ENCODE measurements at places on chromosomes 16 and 17. TPM values are rescaled to one million over a fixed set of nuclear protein-coding genes. Genes with fewer than 3 reads are reported as not detected.

- H3K4me3 ChIP-seq = no peak overlapping the region
- no peaks in the 10 kb centered on the region for H3K4me1 ChIP-seq
- DNase-seq = no peak
- no peaks in the 10 kb centered on the region for H3K27me3 ChIP-seq
- H3K36me3 ChIP-seq = no peaks in the 10 kb centered on the region
Measured at GRCh38 chr16:61296814-61297213, 739.4 kb downstream of the CDH8 start.

Gene GRAP
- total RNA-seq = 7.2 TPM

GRCh38 chr16:31271621-31272190 lies 11.9 kb downstream of the ITGAM start:
- no peaks in the 10 kb centered on the region for H3K27me3 ChIP-seq
- no peak for DNase-seq
- H3K4me3 ChIP-seq = no peak overlapping the region
- H3K4me1 ChIP-seq = no peaks in the 10 kb centered on the region
- H3K27ac ChIP-seq = no peak overlapping the region
- H3K36me3 ChIP-seq = no peaks in the 10 kb centered on the region

DNA sequence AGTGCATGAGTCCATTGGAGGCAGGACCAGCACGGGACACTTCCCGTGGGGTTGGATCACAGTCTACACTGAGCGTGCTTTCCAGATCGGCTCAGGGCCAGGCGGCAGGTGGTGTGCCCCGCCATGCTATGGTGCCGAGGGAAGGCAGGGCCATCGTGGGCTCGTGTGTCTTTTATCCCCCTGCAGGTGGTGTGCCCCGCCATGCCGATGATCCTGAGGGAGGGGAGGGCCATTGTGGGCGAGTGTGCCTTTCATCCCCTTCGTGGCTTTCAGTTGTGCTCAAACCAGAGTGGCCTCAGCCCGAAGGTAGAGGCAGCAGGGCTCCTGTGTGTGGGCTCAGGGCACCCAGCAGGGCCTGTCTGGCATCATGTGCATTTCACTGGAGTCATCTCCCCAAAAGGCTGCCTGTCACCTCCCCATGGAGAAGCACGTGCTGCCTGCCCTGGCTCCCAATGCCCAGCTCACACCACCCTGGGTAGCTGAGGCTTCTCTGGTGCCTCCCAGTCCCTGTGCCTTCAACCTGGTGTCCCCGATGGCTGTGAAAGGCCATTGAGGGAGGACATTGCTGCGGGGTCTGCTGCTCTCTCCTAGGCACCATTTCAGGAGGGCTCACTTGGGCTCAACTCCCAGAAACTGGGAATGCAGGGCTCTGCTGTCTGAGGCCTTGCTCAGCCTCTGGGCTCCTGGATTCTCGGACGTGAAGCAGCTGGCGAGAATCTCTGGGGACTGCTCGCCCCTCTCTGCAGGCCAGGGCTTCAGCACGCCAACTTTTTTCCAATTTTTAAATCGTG lies 207.6 kb downstream of the NPIPB11 start:
- H3K27ac ChIP-seq = peak overlapping the region; percentile 70
- peak; percentile 12 for DNase-seq
- H3K36me3 ChIP-seq = no peaks in the 10 kb centered on the region
- no peaks in the 10 kb centered on the region for H3K27me3 ChIP-seq

Gene CDRT4
- 11.7 TPM for total RNA-seq

Gene PYDC1
- not detected for total RNA-seq

Data from testis (tissue), 5 donors.